ENCODE measurements at places on chromosomes 1 and 21.
A peak's percentile ranks its signal among the peaks of the same experiment; 100 is the strongest.

- no peak for DNase-seq
These were observed 326.1 kb upstream of the USP24 start for GRCh38 chr1:55541296-55541695.

GRCh38 chr1:39690794-39691382 lies 345 bp downstream of the HPCAL4 start:
- DNase-seq: no peak

GRCh38 chr1:60573121-60573520 lies 499.6 kb upstream of the C1orf87 start:
- DNase-seq: no peak

- DNase-seq: no peak
These were observed 6.0 kb upstream of the SCYL3 start for GRCh38 chr1:169899519-169900217.

GRCh38 chr1:65002508-65003315 lies 36.4 kb upstream of the JAK1 start:
- peak; percentile 57 for DNase-seq

- DNase-seq: no peak
These were observed 77.2 kb downstream of the SCCPDH start for GRCh38 chr1:246801241-246802020.

- DNase-seq: no peak
These were observed 704.5 kb upstream of the B3GALT2 start for GRCh38 chr1:193890935-193891334.

DNA sequence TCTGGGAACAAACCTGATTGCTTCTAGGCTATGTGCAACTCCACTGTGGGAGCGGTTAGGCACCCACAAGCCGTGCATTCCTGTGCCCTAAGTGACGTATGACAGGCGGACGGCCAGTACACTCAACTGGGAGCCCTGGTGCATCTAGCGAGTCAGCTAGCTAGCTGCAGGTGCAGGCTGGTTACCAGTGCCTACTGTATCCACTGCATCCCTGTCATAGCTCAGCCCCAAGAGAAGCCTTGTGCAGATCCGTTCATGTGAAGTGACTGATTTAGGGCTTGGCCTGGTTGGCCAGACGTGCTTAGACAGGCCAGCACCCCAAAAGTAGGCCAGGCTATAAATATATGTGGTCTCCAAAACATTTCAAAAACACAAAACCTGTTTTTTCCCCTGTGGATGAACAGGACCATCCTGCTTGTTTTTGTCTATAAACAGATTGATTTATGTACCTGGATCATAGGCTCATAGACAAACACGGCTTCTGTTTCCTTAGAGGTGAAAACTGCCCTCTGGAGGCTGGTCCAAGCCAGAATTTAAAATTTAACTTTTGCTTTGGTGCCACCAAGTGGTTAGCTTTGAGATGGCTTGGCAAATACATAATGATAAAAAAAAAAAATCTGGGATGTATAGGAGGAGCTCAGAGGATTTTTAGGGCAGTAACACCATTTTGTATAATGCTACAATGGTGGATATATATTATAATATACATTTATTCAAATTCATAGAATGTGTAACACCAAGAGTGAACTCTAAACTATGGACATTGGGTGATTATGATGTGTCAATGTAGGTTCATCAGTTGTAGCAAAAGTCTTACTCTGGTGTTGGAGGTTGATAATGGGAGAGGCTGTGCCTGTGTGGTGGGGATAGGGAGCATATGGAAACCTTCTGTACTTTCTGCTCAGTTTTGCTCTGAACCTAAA lies 68.5 kb downstream of the GIPC2 start:
- peak; percentile 9 for DNase-seq

GRCh38 chr1:86596741-86597290 lies 49.9 kb downstream of the CLCA4 start:
- no peak for DNase-seq

GRCh38 chr1:182394055-182394775 lies 2.6 kb upstream of the GLUL start:
- DNase-seq: no peak

GRCh38 chr1:68378296-68379084 lies 71.3 kb downstream of the RPE65 start:
- no peak for DNase-seq

- no peak for DNase-seq
These were observed 258.5 kb upstream of the ADGRL2 start for GRCh38 chr1:81542196-81542595.

DNA sequence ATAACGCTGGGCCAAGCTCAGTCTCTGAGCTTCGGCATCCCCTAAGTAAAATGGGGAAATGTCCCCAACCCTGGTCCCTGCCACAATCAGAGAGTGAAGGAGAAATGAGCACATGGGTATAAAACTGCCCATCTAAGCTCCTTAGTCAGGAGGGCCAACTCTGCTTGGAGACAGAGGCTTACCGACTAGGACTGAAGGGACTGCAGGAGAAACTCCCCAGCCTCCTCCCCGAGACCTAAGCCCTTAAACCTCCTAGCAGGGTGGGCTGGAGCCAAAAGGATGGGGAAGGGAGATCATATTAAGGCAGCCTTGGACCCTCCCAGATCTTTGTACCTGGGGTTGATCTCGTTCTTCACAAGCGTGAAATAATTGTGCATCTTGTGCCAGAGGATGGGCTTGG lies 5.5 kb downstream of the ETNK2 start:
- no peak for DNase-seq

Data from stimulated activated CD8-positive, alpha-beta memory T cell treated with anti-CD3 and anti-CD28 coated beads, Interleukin-7, amount 100 ng/mL, for 1 hour (primary cell).